Progenitor cell of endocrine pancreas (in vitro differentiated cells): ENCODE measurements at places on chromosomes 13 and 19.

- DNase-seq = no peak
Observed at GRCh38 chr13:28495538-28496187, 735 bp upstream of the FLT1 start.

DNA sequence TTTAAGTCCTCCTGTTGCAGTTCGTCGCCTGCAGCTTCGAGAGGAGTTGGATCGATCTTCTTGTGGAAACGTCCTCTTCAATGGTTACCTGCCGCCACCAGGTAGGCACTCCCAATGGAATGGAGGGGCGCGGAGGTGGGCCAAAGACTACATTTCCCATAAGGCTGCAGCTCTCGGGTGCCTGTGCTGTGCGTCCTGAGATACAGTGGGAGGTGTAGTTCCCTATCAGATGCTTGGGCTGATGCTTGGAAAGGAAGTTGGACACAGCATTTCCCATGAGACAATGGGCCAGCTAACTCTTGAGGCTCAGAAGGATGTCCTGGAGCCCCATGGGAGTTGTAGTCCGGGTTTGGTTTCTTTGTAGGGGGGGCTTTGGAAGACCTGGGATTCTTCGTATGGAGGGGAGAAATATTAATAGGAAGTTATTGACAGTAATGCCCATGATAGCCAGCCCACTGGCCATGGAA is 1.8 kb downstream of the SHKBP1 start:
- no peak for DNase-seq

DNA sequence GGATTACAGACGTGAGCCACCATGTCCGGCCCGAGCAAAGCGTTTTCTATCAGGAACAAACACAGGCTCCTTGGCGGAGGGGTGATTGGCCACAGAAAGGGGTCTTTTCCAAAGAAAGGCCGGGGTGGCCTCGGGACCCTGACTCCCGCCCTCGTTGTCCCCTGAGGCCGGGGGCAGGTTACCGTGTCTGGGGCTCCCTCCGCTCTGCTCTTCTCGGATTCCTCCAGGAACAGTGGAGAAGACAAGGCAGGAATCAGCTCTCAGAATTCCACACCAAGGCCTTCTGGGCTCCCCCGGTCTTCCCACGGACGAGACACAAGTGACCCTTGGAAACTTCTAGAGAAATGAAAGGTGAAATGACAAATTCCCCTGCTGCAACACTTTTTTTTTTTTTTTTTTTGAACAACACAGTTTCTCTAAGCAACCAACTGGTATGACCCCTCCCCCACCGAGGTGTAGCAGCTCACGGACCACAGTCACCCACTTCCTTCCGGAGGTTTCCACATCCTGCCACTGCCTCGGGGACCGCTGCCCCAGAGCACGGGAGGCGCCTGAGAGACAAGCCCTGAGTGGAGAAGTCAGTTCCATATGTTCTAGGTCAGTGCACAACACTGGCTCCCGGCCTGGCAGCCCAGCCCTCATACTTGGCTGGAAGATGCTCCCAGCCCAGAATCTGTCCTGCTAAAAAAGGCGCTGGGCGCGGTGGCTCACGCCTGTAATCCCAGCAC is 11.0 kb downstream of the MOB3A start:
- DNase-seq = no peak

GRCh38 chr19:24033963-24034342 is 53.0 kb upstream of the ZNF254 start:
- no peak for DNase-seq

DNA sequence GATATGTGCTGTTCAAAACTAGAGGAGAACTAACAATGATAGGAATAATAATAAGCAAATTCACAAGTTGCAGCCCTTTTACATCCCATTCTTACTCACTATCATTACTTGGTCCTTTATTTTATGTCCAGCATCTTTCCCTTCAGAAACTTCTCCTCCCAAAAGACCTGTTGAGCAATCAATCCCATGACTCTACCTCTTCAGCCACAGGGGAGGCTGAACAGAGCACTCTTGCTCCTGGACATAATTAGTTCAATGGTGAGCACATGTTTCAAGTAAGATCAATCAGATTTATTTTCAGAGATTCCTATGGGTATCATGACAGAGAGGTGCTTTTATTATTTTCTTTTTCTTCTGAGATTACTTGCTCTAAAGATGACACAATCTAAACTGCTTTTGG is 260.0 kb downstream of the COG6 start:
- DNase-seq = no peak

DNA sequence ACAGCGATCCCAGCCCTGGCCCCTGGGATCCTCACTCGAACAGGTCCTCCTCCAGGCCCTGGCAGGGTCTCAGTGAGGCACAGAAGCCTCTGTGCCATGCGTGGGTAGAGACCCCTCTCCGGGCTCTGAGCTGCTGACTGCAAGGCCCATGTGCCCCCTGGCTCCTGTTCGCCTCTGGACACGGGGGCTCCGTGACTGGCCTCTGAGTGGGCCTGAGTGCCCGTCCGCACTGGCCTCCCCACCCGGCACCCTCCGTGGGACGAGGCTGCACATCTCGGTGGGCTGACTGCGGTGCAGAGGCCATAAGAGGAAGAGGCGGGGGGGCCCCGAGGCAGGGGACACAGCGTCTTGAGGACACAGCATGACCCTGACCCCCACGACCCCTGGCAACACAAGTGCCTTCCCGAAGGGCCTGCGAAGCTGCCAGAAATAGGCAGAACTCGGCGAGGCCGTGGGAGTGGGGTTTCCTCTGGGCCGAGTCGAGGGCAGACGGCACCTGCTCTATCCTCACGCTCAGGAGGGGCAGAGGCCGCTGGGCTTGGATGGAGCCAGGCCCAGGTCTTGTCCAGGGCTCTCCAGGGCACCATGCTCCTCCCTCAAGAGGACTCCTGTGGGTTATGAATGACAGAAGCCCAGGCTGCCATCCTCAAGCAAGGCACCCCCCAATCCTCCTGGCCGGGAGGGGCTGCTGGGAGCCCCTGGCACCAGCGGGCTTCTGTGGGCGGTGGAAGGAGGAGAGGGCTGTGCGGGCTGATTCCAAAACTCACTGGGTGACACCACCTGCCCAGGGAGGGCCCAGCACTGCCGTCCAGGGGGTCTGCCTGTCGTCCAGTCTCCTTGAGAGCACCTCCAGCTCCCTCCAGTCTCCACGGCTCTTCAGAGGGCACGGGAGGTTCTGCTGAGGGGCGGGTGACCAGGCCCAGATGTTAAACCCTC is 52.6 kb downstream of the RASA3 start:
- DNase-seq = no peak

- DNase-seq = no peak
Observed at GRCh38 chr19:611481-611868, 21.8 kb downstream of the HCN2 start.

GRCh38 chr13:23561261-23561660 is 9.0 kb upstream of the TNFRSF19 start:
- no peak for DNase-seq

DNA sequence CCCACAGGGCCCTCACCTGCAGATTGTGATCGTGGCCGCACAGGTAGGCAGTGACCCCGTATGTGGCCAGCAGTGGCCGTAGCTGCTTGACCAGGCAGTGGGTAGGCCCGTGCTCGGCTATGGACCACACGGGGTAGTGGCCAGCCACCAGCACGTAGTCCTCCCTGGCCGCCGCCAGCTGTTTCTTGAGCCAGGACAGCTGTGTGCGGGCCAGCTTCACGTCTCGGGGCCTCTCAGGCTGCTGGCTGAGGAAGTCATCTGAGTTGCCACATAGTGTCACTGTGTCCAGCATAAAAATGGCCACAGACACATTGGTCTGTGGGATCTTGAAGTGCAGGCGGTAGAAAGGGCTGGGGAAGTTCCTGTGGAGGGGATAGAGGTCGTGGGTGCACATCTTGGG is 1.2 kb downstream of the ACP5 start:
- no peak for DNase-seq

- no peak for DNase-seq
Observed at GRCh38 chr19:17394891-17395415, 957 bp upstream of the CCDC194 start.
